Kidney capillary endothelial cell (primary cell): ENCODE measurements at places on chromosomes 3 and 15.

DNA sequence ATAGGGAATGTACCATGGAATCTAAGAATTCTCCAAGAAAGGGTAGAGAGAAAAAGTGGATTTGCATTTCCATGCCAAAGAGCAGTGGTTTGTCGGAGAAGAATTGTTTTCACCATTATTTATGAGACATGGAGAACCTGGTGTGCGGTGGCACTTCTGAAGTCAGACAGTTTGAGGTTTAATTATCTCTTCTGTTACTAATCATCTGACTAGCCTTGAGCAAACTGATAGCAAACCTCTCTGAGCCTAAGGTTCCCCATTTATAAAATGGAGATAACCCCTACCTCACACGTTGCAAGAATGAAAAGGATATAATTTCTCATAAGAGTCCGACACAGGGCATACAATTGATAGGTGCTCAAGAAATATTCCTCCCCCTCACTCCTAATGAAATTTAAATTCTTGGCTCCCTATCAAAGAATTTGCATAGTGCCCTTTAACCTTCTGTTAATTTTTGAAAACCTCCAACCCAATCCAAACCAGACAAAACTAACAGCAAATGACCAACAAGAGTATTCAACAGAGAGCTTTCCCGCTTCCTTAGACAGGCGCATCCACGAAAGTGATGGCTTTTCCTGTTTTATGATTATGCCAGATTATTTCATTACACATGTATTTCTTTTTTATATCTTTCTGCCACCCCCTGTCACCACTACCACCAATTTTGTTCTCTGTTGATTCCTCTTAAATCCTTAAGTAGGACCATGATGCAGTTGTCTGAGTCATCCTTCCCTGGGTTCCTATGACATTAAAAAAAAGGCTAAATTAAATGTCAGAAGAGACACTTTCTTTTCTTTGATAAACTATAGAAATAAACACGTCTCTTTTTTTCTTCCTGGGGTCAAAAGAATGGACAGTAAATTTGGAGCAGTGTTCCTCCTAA is 28.5 kb downstream of the TMEM212 start:
- DNase-seq: no peak

DNA sequence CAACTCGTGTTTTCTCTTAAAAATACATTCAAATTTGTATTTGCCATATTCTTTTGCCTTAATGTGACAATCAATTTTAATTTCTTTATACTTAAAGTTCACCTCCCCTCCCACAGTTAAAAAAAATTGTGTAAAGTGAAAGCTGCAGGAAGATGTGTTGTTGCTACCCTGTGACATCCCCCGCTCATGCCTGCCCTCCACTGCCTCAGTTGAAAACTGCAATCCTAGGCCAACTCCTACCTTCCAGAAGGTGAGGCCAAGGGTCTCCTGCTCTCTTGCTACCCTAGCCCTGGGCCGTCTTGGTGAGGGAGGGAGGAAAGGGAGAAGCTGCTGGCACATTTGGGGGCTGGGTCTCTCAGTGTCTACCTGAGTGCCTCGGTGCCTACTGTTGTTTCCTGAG is 57.0 kb upstream of the CMTM7 start:
- no peak for DNase-seq

DNA sequence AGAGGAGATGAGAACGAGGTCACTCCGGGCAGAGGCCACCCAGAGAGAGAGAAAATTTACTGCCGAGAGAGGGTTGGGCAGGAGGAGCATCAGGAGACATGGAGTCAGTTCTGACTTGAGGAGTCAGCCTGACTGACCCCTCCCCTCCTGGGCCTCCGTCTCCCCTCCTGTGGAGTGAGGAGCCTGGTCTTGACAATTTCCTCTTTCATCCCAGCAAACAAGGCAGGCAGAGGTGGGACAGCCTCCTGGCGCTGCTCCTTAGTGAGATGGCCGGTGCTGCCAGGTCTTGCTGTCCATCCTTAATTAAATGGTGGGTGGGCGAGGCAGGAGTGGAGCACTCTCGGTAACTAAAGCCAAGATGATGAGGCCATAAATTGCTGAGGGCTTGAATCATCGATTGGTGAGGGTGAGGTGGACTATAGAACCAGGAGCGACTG is 60.6 kb downstream of the CYP11A1 start:
- DNase-seq: no peak

GRCh38 chr15:97868981-97869380 is 91.5 kb upstream of the ARRDC4 start:
- DNase-seq: no peak

GRCh38 chr3:158731938-158732855 is at the start of gene RARRES1:
RARRES1 (minus strand) TSS chr3:158732457; CDS start chr3:158732415, 42 bp downstream.
- no peak for DNase-seq

DNA sequence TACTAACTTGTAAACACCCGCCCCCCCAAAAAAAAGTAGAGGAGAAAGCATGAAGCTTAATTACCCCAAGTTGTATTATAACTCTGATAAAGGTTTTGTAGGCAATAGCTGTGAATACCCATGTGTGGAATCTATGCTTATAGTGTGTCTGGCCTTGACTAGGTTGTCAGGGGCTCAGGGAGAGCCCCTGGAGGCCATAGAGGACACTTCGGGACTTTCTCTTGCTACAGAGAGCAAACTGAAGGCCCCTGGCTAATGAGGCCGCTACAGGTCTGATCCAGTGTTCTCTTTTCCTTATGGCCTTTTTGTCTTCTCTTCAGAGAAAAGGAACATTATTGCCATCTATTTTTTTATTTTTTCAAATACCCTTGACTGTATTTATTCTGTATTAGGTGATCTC is 19.1 kb upstream of the SCAANT1 start:
- DNase-seq: no peak
